ENCODE measurements at places on chromosomes 1 and 21.

GRCh38 chr1:212879947-212880690, 22.0 kb downstream of the FLVCR1 start:
- DNase-seq = no peak

DNA sequence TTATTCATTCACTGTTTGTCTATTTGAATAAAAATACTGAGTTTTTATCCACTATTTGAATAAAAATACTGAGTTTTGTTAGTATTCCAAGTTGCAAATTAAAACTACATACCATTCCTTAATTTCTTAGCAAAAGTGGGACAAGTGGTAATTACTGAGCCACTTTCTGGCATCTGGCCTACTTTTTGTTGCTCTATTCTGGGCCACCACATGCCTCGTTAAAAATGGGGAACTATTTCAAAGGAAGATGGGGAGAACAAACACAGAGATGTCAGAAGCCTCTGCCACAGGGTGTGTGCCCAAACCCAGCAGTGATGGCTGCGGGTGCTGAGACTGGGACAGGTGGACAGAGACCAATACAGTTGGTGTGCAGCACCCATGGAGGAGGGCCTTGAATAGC, 14.6 kb downstream of the PIGP start:
- no peak for DNase-seq

DNA sequence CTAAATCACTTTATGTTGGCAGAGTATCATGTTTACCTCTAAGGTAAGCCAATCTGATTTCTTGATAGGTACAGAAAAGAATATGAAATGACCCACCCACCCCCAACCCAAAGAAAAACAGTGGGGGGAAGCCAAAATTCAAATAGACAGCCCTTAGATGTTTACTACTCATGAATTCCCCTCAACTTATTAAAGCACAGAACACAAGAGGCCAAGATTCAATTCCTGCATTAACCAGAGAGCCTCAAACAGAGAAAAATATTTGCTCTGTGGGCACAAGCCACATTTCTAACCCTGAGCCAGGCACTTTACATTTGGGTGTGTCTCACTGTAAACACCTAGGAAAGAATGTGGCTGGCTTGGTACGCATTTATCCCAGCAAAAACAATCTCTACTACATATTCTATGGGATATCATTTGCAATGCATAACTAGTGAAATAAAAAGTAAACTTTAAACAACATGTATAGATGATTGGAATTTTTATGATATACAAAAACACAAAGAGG, 84.3 kb downstream of the PTPN14 start:
- no peak for DNase-seq

- no peak for DNase-seq
Observed at GRCh38 chr1:100722221-100722620, 2.7 kb downstream of the VCAM1 start.

- no peak for DNase-seq
Observed at GRCh38 chr1:53560581-53561502, 101.6 kb downstream of the DMRTB1 start.

Measured in stimulated activated naive CD8-positive, alpha-beta T cell treated with anti-CD3 and anti-CD28 coated beads, Interleukin-15, Interleukin-2, amounts not matched to agents 100 U/mL and 50 U/mL, for 24 hours (primary cell).